CD4-positive, alpha-beta T cell treated with Interleukin-6 at 100 ng/mL for 8 hours (primary cell): ENCODE measurements at places on chromosomes 6 and 20.

DNA sequence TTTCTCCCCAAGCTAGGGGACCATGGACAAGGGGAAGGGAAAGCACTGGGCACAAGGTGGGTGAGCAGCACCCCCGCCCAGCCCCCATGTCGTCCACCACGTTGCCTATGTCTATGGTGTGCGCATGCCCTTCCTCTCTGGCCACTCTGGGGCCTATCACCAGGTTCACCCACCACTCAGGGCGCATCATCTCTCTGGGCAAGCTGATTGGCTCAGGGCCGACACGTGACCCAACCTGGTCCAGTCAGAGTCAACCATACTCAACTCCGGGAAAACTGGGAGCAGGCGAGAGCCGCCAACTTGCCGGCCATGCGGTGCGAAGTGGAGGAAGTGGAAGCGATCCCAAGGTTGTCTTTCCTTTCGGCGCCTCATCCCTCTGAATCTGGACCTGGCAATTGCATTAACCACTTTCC, 25.9 kb downstream of the ACSS1 start:
- no peak for DNase-seq

GRCh38 chr6:72741083-72741482, 119.2 kb downstream of the KCNQ5 start:
- DNase-seq = no peak

DNA sequence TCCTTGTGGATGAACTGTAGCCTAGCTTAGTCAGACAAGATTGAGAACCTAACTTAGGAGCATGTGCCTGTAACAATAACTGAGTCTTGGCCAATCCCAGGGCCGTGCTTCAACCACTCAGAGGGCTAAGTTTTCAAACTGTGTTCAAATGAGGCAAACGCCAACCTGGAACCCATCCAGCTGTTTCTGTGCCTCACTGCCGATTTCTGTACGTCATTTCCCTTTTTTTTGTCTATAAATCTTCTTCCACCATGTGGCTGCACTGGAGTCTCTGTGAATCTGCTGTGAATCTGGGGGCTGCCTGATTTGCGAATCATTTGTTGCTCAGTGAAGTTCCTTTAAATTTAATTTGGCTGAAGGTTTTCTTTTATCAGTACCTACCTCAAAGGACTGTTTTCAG, 115.0 kb upstream of the CHD6 start:
- DNase-seq = no peak

- no peak for DNase-seq
Measured at GRCh38 chr6:10128721-10129120, 286.2 kb downstream of the TFAP2A start.

DNA sequence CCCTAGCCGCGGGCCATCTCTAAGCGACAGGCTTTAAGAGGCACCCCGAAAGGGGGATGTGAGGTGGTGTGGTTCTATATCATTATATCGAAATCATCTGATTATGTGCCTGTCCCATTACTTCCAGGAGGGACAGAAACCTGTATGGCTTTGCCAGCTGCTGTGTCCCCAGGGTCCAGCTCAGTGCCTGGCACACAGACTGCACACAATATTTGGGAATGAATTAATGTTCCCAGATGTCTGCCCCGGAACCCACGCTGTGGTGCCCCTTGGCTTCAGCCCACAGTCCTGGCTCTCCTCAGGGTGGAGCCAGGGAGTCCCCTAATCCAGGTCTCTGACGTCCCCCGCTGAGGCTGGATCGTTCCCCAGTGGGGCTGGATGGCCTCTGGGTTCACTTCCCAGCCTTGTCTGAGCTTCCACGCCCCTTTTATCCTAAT, 8.9 kb upstream of the AHCY start:
- no peak for DNase-seq

DNA sequence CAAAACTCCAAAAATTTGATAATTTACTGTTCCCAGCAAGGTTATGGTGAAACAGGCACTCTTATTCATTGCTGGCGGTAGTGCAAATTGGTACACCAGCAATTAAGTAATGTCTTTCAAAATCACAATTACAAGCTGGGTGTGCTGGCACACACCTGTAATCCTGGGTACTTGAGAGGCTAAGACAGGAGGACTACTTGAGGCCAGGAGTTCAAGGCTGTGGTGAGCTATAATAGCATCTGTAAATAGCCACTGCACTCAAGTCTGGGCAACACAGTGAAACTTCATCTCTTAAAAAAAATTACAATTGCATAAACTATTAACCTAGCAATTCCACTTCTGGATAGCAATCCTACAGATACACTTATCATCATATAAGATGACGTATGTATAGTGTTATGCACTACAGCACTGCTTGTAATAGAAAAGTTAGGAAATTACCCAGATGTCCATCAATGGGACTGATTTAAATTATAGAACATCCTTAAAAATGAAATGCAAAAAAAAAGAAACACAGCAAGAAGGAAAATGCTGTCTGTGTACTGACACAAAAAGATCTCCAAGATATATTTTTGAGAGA, 31.4 kb downstream of the NCOA6 start:
- DNase-seq = no peak

DNA sequence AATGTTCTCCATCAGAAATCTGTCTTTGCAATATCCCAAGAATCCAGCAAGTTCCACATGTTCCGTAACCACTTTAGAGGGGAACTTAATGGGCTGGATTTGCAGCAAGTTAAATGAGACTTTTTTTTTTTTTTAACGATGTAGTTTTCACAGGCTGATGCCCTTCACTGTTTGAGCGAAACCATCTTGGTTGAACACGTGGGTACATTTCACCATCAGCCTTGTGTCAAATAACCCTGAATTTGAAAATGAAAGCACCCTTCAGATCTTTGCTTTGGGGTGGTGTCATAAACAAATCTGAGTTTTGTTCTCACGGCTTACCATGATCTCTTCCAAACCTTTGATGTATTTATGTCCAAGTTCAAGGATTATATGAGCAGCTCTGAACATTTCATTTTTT, 73.7 kb upstream of the EXOC2 start:
- no peak for DNase-seq

GRCh38 chr6:159693894-159694545, 979 bp upstream of the SOD2 start:
- peak; percentile 47 for DNase-seq

DNA sequence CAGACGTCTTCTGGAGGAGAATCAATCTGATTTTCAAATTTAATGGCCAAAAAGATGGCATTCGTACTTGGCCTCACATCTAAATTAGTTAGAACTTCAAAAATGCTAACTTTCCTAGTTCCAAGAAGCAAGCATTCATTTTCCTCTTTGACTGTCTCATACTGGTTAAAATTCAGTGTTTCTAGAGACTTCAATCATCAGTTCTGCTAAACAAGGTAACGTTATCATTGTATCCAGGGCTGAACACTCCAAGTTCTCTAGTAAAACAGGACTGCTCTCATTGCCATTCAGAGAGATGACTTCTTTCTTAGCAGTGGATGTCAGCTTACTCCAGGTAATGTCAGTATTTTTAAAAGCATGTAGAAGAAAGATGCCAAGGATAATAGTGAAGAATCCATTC, 34.6 kb upstream of the ENTPD6 start:
- no peak for DNase-seq

DNA sequence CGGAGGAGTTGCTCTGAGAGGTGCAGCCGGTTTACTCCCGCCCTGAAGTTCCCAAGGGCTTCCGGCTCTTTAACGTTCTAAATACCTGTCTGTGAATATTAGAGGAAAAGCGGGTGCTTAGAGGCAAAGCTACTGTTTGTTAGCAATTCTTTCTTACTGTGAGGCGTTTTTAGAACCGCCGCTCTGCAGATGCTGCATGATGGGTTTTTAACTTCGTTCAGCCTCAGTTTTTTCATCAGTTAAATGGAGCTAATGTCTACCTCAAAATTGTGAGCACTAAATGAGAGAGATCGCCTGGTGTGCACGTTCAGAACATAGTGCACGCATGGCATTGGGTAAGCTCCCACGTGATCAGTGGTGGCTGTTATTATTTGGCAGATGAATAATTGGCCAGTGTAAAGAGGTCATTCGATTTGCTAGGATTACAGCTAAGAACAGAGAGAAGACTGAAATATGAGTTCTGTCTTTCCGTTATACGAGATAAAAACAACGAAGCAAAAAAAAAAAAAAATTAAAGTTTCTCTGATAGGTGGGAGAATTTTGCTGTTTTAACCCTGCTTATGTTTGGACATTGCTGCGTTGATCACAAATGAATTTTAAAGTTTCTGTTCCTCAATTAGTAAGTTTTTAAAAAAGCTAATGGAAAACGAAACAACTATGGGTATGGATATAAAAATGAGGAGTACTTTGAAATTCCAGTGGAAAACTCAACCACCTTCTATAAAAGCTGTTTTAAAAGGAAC, 660 bp upstream of the TFB1M start:
- peak; percentile 60 for DNase-seq

GRCh38 chr6:19845266-19846041, 8.3 kb downstream of the ID4 start:
- no peak for DNase-seq

- DNase-seq = no peak
Measured at GRCh38 chr6:74713941-74714340, 491.9 kb downstream of the COL12A1 start.

DNA sequence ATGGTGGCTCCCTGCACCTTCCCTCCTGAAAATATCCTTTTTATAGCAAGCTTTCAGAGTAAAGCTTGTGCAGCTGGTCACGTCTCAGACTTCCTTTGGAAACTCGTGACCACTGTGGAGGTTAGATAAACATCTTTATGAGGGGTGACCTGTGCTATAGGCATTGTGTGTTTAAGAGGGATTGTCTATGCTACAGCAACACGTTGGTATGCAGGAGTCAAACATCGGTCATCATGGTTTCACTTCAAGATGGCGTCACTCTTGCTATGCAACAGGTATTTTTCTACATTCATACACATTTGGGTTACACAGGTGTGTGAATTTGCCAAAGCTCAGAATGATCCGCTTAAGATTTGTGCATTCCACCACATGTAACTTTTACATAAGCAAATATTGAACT, 14.6 kb upstream of the BLCAP start:
- no peak for DNase-seq
